ENCODE measurements at places on chromosomes 2 and 18. TPM values are rescaled to one million over a fixed set of nuclear protein-coding genes. Genes with fewer than 3 reads are reported as not detected.

The PRKAG3 gene
- not detected for total RNA-seq

The HOXD1 gene
- not detected for total RNA-seq

The IL36B gene
- total RNA-seq: not detected

- no peak for DNase-seq
These were observed 12.2 kb upstream of the DTNA start for GRCh38 chr18:34697891-34698290.

- no peak for DNase-seq
These were observed 89.0 kb upstream of the DLGAP1 start for GRCh38 chr18:4544142-4544541.

- DNase-seq: no peak
These were observed 128.5 kb downstream of the RAPGEF4 start for GRCh38 chr2:172864182-172864581.

- DNase-seq: no peak
These were observed 69.9 kb upstream of the FAM136A start for GRCh38 chr2:70371753-70372152.

- DNase-seq: no peak
These were observed 224.5 kb downstream of the FAM210A start for GRCh38 chr18:13501891-13502290.
